ENCODE measurements at places on chromosomes 7 and 10. TPM values are rescaled to one million over a fixed set of nuclear protein-coding genes. Genes with fewer than 3 reads are reported as not detected.
A peak's percentile ranks its signal among the peaks of the same experiment; 100 is the strongest.

DNA sequence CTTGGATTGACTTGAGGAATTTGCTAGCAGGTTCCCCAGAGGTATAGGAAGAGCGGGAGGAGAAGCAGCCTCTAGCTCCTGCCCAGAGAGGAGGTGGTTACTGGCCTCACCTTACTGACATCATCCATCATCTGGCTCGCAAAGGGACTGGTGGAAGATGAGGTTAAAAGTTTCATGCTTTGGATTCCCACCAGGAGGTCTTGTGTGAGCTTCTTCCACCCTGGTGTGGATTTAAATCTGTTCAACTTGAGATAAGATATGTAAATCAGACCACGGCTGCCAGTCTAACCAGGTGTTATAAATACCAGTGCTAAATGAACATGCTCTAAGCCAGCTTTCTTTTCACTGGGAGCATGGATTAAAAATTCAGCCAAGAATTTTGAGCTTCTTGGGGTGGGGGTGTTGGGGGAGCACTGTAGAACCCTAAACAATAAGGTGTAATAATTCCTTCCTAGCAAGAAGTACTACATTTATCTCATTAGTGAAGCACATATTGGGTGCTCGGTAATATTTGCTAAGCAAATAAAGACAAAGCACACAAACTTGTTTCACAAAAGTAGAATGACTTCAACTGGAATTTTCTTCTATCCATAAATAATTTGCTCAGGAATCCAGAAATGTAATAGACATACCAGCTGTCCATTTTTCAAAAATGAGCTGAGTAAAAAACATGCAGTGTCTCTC lies 7.8 kb downstream of the PROSER2 start:
- no peak for DNase-seq

DNA sequence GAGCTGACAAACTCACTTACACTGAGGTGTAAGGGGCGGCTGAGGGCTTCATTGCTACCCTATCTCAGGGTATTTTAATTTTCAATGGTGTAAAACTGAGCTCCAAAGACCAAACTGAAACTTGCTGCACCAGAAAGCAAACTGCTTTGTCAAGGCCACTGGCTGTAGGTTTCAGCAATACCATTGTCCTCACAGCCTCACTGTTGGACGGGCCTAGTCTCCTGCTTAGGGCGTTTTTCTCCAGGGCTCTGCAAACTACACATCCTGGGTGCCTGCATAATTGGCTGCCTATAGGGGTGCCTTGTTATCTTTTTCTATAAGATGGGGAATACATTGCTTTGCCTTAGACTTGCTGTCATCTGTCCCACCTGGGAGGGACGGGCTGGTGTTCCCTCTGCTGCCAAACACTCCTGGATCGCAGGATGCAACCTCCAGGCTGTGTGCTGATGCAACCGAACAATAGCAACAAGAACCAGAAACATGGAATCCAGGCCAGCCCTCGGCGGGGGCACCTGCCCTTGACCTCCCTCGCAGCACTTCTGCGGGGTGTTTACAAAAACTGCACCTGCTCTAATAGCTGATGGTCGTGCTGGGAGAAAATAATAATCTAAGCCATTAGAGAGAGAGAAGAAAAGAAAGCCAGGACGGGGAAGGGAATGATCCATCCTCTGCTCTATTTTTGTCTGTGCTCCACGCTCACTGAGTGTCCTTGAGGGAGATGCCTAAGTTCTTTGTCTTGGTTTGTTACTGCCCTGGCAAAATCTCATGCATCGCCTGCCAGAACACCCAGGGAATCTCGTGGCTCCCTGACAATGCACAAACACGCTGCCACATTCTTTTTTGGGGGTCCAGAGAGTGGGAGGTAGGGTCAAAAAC lies 104.5 kb downstream of the GALNT17 start:
- DNase-seq, result no peak

DNA sequence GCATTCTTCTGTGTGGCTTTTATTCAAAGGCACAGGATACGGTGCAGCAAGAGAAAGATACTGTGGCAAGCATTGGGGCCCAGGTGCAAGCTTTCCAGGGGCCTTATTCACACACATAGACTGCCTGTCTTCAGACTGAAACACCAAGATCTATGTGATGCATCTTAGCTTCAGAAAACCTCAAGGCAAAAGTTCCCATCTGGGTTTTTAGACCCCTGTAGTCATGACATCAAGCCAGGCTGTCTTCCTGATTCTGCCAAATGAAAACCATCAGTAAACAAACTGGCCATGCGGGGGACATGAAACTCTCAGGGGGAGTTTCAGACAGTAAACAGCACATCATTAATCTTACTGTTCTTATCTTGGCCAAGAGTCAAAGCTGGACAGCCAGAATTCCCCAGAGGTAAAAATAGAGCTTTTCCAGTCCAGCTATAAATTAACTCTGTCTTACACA lies 9.8 kb downstream of the AGBL3 start:
- DNase-seq, result no peak

GRCh38 chr10:113073549-113074189 lies 123.6 kb downstream of the TCF7L2 start:
- DNase-seq, result peak; percentile 64

DNA sequence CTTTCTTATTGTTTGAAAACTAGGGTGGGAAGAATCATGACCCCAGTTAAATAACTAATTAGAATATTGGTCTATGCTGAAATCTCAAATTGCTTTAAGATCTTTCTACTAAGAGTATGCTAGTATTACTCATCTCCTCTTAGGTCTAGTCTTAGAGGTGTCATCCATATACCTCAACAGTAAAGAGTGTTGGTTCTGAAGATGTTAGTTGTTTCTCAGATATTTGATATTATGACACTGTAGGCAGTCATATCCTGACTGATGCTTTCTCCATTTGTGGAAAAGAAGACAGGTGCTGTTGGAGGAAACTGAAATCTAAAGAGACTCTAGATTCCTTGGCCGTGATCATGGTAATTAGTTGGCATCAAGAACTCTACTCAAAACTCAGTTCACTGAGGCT lies 21.2 kb downstream of the BPGM start:
- no peak for DNase-seq

- no peak for DNase-seq
These were observed 189.9 kb downstream of the PLPP4 start for GRCh38 chr10:120646738-120647456.

DNA sequence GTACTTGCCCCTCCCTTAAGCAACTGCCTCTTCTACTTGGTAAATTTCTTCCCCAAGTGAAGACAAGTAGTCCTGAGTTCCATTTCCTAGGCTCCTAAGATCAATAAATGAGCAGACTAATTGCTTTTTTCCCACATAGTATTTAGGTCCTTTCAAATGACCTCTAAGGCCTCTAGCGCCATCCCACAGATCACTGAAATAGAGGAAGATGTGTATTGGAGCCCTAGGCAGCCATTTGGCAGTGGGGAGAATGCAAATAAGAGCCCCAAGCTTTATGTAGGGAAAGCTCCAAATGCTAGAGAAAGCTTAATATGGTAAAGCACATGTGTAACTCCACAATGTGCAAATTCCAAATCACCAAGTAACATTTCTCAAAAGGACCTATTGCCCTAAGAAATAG lies 316.5 kb upstream of the PHF14 start:
- no peak for DNase-seq

GRCh38 chr7:105718511-105718925 lies 137.2 kb upstream of the EFCAB10 start:
- peak; percentile 18 for DNase-seq

DNA sequence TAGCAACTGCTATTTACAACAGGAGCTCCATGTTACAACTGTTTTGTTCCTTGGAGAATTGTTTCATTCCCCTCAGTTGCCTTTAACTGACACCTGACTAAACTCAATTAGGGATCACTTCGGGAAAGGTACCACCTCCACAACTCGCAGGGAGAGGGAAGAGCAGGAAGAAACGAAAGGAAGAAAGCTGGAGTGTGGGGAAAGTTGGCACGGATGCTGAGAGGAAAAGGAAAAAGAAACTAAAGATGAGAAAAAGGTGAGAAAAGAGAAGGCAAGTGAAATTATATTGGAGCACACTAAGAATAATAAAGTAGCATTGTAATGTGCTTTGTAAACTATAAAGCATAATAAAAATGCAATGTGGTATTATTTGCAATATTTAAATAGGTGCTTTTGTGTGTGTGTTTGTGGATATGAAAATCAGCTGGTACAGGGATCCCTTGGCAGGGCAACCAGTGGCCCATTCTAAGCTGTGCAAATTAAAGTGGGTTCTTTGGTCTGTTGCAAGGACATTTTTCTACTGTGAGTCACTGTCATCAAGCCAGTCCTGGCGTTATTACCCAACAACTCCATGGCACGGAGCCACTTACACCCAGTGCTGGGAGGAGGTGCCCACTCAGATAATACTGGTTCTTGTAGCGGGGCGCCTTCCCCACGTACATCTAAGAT lies 45.9 kb downstream of the HIPK2 start:
- peak; percentile 91 for DNase-seq

DNA sequence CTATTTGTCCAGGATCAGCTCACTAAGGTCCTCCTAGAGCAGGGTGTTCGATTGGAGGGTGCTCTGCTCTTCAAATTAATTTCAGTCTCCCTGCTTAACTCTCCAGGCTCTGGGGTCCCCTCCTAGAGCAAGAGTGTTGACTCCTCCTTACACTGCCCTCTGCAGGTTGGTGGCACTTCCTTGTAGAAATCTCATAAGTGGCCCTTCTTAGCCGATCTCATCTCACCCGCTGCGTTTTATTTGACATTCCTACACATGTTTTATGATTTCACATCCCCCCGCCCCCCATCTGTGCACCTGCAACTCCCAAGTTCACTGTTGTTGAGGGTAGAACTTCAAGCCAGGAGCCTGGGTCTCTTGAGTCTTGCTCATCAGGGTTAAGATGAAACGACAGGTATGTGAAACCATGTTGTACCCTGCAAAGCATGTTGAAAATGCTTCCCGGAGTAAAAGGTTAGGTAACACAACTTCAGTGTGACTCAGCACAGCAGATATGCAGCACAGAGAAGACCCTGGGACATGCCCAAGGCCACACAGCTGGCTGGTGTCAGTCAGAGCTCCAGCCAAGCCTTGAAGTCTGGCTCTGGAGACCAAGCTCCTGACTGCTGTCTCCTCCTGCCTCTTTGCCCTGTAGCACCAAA lies 171.2 kb downstream of the PRKAG2 start:
- no peak for DNase-seq

DNA sequence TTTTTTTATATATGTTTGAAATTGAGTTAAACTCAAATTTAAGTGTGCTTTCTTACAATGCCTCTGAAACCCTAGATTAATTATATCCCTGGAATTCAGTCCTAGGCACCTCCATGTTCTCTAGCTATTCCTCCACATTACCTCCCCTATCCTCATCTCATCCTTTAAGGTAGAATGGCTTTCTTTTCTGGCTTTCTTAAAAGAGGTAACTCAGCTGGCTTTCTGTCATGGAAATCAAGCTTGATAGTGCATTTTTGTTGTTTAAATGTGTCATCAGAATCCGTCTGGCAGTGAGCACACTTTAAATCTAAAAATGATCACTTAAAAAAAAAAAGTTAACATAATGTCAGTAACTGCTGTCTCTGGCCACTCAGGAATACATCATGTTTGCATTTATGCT lies 42.2 kb downstream of the AHR start:
- no peak for DNase-seq

GRCh38 chr7:44258423-44258760 lies 57.6 kb downstream of the YKT6 start:
- DNase-seq, result no peak

DNA sequence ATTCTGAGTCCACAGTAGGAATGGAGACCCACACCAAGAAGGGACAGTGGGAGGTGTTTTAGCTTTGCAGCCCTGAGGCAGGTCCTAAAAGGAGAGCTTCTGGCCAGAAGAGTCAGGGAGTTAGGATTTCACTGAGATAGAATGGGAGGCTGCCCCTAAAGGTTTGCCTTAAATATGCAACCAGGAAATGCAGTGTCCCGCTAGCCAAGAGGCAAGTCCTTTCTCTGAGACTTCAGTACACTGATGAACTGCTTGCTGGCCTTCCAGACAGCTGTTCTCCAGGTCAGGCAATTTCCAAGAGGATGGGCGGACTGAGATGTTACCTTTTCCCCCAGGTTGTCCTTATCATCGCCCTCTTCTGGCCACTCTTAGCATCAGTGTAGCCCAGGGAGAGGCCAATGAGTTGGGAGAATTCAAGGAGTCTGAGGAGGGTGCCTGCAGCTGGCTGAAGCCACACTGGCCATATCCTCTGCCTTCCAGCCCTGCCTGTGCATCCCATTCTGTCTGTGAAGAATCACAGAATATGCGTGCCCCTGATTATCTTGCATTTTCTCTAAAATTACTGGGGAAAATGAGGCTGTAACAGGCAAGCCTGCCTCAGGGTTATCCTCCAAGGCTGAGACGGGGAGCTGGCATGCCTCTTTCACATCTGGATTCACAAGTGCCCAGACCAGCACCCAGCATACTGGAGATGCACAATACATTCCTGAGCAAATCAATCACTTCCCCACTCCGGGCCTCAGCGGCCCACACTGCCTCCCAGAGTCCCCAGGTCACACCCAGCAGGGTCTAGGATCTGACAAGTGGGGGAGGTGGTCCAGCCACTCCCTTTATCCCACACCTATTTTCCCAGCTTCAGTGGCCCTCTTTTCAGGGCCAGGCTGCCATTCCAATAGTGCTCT lies 2.4 kb downstream of the TLL2 start:
- DNase-seq, result no peak

GRCh38 chr7:100171087-100171681 lies 2.8 kb upstream of the GAL3ST4 start:
- DNase-seq, result no peak

GRCh38 chr10:3119796-3120459 lies 52.6 kb downstream of the PFKP start:
- DNase-seq, result no peak

- no peak for DNase-seq
These were observed 14.6 kb downstream of the ITGB1 start for GRCh38 chr10:32943395-32943794.

DNA sequence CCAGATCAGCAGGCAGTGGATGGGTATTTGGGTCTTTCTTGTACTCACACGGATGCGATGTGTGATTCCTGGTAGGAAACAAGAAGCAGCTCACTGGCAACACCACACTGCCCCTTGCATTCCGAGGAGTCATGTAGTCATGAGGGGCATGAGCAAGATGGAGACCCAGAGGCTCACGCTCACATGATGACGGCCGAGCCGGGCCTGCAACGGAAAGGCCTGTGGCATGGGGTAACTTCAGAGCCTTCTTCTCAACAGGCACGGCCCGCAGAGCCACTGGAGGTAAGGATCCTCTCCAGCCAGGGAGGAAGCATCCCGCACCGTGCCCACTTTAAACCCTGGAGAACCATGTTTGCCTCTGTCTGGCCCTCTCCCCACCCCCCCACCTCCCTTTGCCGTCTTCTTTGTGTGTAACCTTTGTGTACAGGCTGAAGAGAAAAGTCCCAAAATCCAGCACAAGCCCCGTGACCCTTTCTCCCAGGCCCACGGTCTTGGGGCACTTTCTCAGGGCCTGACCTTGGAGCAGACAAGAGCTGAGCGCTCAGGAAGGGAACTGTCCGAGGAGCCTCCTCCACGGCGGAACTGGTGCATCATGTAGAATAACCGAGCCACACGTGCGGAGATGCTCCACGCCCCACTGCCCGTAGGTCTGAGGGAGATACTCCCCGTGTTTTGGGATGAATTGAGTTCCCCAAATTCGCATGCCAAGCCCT lies 516.4 kb downstream of the DNAJB6 start:
- no peak for DNase-seq

SLC16A9 gene
- 0.33 TPM for total RNA-seq

AKR1C1 gene
- total RNA-seq, result 31.5 TPM

LRRC27 gene
- total RNA-seq, result 8.2 TPM

AFAP1L2 gene
- total RNA-seq, result 43.9 TPM

IMPDH1 gene
- total RNA-seq, result 68.8 TPM

ARHGAP21 gene
- total RNA-seq, result 105 TPM

TRIL gene
- 8.2 TPM for total RNA-seq

GDF10 gene
- 2.0 TPM for total RNA-seq

MAGI2 gene
- 9.8 TPM for total RNA-seq

GBX1 gene
- not detected for total RNA-seq

DOCK1 gene
- total RNA-seq, result 101 TPM

ZNF92 gene
- total RNA-seq, result 28.5 TPM

ANK3 gene
- 93.2 TPM for total RNA-seq

OR13A1 gene
- total RNA-seq, result 0.15 TPM
